NCI-H1694 (cell line): ENCODE measurements at places on chromosomes 2 and 18.

DNA sequence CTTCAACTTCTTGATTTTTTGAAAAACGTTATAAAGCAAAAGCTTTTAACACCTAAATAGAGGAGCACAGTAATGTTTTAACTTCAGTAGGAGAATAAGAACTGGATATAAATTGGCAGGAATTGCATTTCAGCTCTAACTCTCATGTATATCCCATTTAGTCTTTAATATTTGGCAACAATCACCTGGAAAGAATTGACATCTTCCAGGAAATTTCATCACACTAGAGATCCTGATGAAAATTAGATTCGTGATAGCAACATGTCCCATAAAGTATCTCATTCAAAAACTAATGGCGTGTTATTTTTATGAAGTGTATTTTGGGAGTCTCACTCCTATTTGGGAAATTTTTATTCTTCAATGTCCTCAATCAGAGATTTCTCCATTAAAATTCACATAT is 131.1 kb upstream of the DNAJC10 start:
- DNase-seq: no peak

DNA sequence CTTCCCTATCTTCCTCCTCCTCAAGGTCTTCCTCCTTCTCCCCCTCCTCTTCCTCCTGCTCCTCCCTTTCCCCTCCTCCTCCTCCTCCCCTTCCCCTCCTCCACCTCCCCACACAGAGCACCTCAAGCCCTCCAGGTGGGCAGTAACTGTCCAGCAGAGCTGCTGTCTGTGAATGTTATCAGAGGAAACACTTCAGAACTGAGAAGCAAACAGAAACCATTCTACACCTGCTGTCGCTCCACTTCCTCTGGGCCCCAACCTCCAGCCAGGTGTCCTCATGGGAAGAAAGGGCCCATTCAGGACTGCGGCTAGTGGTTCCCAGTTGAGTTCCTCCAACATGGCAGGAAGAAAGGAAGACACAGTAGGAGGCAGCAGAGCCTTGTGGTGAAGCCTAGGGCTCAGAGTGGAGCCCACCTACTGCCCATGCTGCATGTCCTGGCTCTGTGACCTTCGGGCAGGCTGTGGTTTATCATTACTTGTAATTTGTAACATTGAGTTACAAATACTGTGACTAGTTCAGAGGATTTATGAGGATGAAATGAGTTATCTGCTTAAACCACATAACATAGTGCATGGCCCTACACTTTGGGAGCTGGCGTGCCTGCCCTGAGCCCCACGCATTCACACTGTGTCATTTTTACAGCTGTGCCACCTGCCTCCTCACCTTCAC is 165.9 kb upstream of the ID2 start:
- DNase-seq: no peak

DNA sequence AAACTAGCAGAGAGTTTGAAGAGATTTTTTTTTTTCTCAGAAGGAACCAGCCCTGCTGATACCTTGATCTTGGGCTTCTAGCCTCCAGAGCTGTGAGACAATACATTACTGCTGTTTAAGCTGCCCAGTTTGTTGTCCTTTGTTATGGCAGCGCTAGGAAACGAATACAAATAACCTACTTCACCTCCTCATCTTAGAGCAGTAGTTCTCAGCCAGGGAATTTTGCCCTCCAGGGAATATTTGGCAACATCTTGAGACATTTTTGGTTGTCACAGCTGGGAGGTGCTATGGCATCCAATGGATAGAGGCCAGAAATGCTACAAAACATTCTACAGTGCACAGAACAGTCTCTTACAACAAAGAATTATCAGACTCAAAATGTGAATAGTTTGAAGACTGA is 43.9 kb upstream of the BCL11A start:
- DNase-seq: no peak

DNA sequence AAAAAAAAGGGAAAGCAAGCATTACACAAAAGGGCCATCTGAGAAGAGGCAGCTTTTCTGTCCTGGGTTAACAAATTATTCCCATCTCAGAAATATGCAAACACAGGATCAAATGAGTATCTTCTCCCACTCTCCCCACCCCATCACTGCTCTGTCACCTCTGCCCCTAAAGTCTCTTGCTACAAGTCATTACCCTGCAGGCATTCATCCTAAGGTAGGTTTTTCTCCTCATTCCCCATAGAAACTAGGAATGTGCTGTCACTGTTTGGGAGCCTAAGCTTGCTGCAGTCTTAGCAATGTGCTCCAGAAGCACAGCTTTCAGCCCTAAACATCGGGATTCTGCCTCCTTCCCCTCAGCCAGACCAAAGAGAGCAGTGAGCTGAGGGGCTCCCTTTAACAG is 3.6 kb downstream of the LRRTM1 start:
- no peak for DNase-seq

GRCh38 chr2:197606180-197606579 is 69.2 kb downstream of the RFTN2 start:
- DNase-seq: no peak

GRCh38 chr2:137387044-137387443 is 577.2 kb upstream of the HNMT start:
- no peak for DNase-seq

- DNase-seq: no peak
Observed at GRCh38 chr2:235000426-235001236, 48.8 kb downstream of the SH3BP4 start.

DNA sequence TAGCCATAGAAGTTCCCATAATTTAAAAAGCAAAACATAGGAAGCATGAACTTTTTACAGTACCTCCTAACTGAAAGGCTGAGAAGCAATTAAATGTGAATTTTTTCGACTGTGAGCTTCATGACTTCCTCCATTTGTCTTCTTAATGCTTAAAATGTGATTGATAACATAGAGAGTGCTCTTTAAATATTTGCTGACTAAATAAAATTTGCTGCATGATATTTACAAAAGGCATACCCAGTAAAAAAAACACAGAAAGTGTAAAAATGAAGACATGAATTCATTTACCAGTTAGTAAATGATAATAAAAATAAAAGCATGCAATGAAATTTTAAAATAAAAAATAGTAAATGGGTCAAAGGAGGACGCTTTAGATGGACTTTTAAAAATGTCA is 21.9 kb downstream of the STAT4 start:
- no peak for DNase-seq

DNA sequence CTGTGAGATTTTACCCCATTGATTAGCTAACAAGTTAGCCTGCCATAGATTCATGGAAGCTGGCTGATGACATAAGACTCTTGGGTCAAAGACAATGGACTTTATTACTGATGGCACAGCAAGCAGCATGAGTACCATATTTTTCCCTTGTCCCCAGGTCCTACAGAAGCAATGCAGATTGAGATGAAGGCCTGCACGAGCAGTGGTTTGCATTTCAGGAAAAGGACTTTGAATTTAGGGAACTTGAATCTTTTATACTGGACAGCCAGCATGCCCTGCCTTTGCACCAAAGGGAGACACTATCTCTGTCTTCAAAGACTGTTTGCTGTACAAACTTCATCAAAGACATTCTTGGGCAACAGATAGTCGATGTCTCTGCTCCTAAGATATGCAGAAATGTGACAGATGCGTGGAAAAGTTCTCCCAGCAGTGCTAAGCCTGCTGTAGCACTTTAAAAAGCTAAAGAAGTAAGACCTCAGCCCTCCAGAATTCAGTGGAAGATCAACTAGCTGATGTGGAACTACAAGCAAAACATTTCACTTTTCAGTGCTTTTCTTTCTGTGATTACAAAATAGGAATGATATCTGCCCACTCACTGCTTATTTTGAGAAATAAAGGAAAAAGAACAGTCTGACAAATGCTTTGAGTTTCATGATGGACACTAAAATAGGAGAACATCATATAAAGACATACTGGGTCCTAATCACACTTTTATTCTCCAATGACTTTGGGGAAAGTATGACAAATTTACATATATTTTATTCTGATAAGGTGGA is 44.4 kb upstream of the TANK start:
- DNase-seq: no peak

DNA sequence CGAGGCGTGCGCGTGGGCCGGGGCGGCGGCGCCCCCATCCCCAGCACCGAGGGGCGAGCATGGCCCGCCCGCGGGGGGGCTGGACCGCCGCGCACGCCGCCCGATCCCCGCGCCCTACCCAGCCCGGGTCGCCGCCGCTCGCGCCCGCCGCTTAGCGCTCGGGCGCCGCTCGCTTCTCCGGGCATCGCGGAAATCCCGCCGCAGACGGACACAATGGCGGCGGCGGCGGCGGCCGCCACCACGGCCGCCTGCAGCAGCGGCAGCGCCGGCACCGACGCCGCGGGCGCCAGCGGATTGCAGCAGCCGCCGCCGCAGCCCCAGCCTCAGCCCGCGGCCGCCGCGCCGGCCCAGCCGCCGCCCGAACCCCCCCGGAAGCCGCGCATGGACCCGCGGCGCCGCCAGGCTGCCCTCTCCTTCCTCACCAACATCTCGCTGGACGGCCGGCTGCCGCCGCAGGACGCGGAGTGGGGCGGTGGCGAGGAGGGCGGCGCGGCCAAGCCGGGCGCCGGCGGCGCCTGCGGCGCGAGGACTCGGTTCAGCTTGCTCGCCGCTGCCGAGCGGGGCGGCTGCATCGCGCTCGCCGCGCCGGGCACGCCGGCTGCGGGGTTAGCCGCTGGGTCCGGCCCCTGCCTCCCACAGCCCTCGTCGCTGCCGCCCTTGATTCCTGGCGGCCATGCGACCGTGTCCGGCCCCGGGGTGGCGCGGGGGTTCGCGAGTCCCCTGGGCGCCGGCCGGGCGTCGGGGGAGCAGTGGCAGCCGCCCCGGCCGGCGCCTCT is 453 bp downstream of the CABLES1 start:
- no peak for DNase-seq

GRCh38 chr2:24179683-24180082 is 4.8 kb downstream of the FAM228A start:
- no peak for DNase-seq

GRCh38 chr2:85799215-85799956 is 45.6 kb downstream of the ATOH8 start:
- DNase-seq: no peak

DNA sequence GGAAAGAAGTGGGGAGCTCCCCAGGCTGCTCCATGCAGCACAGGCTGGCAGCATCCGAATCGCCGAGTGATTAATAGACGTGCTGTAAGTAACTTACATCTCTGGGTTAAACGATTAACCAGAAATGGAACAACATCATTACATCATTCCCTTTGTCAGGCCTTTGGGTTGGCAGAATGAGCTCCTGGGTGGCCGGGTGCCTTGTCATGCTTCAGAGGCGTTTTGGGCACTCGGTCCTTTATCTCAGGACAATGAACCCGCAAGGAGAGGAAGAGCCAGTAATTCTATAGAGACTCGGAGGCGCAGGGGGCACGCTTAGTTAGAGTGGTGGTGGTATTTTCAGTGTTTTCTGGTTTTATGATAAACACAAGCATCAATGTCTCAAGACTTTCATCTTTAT is 146.9 kb upstream of the TPO start:
- DNase-seq: no peak

- DNase-seq: no peak
Observed at GRCh38 chr2:12507295-12507694, 209.4 kb upstream of the TRIB2 start.

DNA sequence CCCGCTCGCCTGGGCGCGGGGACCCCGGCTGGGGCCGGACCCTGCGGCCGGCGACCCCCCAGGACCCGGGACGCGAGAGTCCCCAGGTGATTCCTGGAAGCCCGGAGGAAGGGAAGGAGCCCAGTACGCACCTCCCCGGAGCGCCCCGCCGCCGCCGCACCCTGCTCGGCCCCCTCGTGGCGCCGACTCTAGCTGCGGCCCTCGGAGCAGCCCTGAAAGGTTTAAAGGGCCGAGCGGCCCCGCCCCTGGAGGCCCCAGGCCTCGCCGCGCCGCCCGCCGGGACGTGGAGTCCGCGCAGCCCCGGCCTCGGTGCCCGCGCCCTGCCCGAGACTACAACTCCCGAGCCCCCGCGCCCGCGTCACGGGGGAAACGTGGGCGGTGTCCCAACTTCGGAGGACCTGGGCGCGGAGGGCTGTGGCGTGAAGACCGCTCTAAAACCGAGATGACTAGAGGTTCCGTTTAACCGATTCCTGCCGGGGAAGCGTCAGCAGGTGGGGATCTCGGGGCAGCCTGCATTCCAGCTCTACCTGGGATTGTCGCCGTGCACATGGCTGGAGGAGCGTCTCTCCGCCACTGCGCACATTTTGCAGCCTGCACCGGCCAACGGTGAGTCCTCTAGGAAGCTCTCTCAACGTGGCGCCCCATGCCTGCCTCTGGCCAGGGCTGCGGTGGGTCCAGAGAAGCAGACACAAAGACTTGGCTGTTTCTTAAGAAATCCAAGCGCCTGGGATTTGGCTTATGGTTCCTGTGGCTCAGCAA is at the start of gene TMEM150A:
TMEM150A (minus strand) TSS at position 223 of the 759 bp plus-strand sequence. CDS start 750 bp downstream, outside the sequence.
- DNase-seq: peak; percentile 48

DNA sequence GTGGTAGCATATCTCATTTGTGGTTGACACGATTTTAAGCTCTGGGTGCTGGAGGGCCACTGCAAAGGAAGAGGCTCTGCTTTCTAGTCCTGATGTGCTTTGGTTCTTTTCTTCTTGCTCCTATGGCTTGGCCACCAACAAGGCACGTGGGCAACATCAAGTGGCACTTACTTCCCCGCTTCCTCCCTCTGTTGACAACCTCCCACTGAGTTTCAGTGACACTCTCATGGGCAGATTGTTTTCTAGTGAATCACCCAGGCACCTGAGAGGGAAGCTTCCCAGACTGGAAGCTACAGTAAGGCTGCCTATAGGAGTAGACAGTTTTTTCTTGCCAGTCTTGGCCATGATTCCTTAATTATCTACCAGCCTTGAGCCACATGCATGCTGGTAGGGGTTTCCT is 89.0 kb downstream of the NBAS start:
- no peak for DNase-seq

- no peak for DNase-seq
Observed at GRCh38 chr2:151186011-151186410, 75.7 kb downstream of the RBM43 start.

DNA sequence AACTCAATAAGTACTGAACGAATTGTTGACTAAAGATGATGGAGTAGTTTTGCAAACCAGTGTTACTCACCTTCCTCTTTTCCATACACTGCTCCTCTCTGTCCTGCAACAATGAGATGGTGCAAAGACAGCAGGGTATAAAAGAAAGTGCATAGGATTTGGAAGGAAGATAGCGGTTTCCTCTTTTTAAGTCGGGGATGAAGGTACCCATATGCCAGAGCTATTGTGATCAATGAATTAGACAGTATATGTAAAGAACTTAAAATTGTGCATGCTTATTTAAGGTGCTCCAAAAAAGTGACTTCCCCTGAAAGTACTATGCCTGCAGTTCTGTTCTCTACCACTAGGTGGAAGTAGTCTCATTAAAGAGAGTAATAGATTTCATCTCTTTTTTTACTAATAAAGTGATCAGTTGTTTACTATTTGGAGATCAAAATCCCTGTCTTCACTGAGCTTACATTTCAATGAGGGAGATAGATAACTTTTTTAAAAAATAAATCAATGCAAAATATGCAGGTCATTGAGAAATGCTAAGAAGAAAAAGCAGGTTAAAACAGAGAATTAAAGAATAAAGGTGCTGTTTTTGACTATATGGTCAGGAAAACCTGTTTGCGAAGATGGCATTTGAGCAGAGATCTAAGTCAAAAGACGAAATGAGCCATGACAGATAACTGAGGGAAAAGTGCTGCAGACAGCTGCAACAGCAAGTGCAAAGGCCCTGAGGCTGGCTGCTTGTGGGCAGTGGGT is 339.7 kb upstream of the SLC14A2 start:
- no peak for DNase-seq
